Mesendoderm (in vitro differentiated cells): ENCODE measurements at places on chromosomes 1 and 21.
A peak's percentile ranks its signal among the peaks of the same experiment; 100 is the strongest.

DNA sequence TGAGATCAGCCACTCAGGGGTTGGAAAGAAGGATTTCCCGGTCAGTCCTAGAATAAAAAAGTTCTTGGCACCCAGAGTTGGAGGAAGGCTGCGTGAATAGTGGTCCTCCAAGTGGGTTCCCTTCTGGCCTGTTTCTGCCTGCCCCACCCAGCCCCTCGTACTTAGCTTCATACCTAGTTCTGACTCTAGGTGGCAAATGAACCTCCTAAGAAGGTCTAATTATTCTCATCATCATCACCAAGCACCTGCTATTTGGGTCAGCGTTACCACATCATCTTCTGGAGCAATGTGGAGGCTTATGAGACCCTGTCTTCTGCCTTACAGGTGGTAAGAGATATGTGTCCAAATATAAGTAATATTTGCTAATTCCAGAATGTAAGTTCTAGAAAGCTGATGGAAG is 35.9 kb upstream of the NFASC start:
- no peak for DNase-seq

- DNase-seq: peak; percentile 72
Observed at GRCh38 chr1:79235301-79236002, 228.9 kb upstream of the ADGRL4 start.

GRCh38 chr1:40476924-40477677 is at the start of gene ZFP69:
Gene ZFP69 (plus strand): TSS chr1:40477290. CDS start chr1:40479362, 2,072 bp downstream.
- DNase-seq: peak; percentile 73

- no peak for DNase-seq
Observed at GRCh38 chr1:156236164-156236563, 5.8 kb upstream of the BGLAP start.

DNA sequence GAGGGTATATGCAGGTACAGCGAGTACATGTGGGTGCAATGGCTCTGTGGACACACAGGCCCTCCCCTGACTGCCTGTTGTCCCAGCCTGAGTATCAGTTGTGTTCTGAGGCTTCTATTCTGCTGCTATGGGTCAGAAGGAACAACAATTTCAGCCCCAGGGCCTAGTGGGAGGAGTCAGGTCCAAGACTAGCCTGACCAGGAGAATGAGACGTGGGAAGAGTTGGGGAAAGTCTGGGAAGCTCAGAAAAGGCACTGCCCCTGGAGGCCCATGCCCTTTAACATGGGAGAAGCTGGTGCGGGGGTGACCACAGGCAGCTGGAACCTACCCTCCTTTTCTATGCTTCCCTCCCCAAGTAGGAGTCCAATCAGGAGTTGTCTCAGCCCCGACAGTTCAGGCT is 7.7 kb downstream of the IGSF8 start:
- DNase-seq: no peak

- DNase-seq: no peak
Observed at GRCh38 chr1:81700728-81701470, 99.8 kb upstream of the ADGRL2 start.

GRCh38 chr1:10909697-10910680 is 102.5 kb upstream of the TARDBP start:
- DNase-seq: peak; percentile 74

GRCh38 chr1:219542828-219543518 is 69.9 kb downstream of the ZC3H11B start:
- DNase-seq: peak; percentile 47

- DNase-seq: peak; percentile 18
Observed at GRCh38 chr21:42198929-42199867, 19.7 kb upstream of the ABCG1 start.

GRCh38 chr1:19222979-19223824 is 13.1 kb upstream of the UBR4 start:
- no peak for DNase-seq

DNA sequence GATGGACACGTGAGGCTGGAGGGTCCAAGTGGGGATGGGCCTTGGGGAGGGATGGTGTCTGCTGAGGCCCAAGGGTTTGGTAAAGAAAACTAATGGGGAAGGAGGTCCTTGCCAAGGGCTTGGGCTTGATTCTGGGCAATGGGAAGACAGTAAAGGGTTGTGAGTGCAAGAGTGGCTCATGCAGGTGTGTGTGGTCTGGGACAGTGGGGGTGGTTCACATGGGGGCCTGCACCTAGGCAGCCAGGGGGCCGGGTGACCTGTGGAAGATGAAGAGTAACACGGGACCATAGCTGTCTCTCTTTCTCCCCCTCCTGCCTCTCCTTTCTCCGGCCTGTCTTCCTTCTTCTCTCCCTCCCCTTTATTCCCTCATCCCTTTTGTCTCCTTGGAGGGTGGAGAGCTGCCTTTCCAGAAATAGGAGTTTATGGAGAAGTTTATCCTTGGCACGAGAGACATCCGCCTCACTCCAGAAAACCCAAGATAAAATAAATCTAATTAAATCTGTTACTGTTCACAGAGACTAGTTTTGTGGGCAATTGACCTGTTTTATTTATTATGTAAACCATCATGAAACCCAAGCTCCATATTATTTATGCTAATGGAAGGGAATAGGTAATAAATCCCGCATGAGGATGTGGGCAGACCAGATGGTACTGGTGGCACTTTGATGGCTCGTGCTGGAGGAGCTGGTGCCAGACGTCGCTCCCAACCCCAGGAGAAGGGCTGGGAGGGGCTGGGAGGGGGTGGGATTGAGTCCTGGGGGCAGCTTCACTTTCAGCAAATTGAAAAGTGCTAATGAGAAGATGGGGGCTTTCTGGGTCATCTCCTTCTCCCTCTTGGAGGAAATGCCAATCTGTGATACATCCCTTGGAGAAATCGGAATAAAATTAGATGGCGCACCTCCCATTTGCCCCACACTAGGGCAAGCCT is 272.9 kb upstream of the CSF3R start:
- no peak for DNase-seq

GRCh38 chr21:34908419-34909055 is 140.6 kb downstream of the RUNX1 start:
- peak; percentile 89 for DNase-seq

GRCh38 chr1:81920245-81920740 is 119.6 kb downstream of the ADGRL2 start:
- peak; percentile 97 for DNase-seq

DNA sequence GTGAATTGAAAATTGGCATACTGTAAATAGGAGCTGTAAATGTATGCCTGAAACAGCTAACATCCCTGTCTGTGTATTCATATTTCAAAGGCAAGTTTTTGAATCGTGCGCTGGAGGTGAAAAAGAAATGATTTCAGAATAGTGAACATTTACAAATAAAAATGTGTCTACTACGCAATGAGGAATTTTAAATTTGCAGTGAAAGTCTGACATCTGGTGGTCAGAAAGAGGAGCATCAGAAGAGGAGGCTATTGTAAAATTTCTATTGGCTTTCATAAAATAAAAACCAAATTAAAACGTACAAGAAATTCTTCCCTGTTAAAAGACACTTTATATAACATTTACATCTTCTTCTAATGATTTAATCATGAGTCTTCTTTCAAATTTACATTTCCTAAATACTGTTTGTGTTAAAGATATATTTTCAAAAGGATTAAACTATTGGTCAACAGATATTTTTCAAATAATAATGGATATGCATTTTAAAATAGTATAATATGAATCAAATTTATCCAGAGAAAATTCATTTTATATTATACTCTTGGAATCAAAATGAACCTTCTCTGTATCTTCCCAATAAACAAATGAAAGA is 113.7 kb upstream of the RRP15 start:
- peak; percentile 26 for DNase-seq

DNA sequence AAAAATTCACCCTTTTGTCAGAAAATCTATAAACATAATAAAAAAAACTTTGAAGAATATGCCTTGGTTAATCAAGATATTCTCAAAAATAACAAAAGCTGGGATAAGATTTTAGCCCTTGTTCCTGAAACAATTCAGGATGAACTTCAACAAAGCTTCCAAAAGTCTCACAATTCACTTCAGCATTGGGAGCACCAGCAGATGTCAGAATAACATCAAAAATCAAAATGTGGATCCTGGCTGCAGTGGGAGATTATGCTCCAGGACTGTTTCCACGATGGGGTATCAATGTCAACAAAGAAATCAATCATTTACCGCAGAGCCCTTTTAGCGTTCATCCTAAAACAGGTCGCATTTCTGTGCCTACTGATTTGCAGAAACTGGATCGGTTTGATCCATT is 35.2 kb downstream of the ZNF670 start:
- no peak for DNase-seq

DNA sequence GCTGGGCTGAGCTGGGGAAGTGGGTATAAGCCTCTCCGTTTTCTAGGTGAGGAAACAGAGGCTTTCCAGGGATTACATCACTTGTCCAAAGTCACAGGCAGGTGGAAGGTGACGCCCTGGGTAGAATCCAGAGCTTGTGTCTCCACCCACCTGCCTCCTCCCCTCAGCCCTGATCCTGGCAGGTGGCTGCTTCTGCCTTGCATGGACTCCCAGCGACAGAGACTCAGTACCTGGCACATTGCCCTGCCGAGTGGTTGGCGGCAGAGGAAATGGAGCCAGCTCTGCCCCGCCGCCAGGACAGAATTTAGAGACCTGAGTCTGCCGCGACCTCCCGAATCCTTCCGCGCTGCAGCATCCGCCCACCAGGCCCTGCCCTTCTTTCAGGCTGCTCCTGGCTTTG is 2.1 kb downstream of the PLA2G2E start:
- DNase-seq: no peak

DNA sequence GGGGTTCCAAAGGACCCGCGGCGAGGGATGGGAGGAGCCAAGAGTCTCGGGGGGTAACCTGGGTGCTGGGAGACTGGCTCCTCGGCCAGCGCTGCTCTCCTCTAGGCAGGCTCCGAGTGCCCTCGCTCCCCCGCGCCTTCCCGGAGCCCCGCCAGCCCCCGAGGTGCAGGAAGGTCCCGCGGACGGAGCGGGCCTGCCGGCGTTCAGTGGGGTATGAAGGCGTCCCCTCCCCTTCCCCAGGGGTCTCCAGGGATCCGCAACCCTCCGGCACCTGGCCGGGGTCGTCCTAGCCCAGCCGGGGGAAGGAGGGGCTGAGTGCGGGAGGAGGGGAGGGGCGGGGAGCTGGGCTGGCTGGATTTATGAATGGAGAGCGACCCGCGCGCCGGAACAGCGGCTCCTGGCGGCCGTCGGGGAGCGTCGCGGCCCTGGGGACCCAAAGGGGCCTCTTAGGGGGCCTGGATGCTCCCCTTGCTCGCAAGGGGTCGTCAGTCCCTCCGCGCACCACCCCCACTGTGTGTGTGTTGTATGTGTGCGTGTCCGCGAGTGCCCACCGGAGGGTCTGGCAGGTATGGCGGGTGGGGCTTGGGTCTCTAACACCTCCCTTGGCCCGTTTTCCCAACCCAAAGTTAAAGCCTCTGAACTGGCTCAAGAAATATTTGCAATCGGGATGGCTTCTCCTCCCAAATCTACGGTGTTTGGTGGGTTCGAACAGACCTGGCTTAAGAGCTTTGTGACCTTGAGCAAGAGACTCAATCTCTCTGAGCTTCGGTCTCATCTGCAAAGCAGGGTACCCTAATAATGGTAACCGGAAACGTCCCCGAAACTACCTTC is 642 bp downstream of the HCRTR1 start:
- peak; percentile 67 for DNase-seq

GRCh38 chr1:225655509-225656258 is 2.8 kb upstream of the ENAH start:
- DNase-seq: peak; percentile 73

GRCh38 chr1:243213045-243213787 is 41.9 kb downstream of the CEP170 start:
- no peak for DNase-seq

- DNase-seq: no peak
Observed at GRCh38 chr1:70442490-70442889, 31.4 kb downstream of the CTH start.

- peak; percentile 95 for DNase-seq
Observed at GRCh38 chr1:26471498-26472319, 531 bp upstream of the HMGN2 start.

DNA sequence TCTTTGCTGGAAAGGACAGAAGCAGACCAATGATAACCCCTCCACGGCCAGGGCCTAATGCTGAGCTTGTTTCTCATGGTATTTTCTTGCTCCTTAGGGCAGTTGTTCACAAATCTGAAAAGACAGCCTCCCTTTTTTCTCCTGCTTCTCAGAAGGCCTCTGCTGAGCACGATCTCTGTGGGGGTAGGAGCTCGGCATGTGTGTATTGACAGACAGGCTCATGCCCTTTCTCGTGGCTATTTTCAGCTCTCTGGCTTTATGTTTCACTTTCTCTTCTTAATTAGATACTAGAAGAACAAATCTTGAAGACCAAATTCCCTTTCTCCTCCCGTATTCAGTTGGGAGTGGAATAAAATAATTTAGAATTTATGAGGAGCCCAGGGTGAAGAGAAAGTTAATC is 768 bp upstream of the RIIAD1 start:
- no peak for DNase-seq

GRCh38 chr1:221886743-221887414 is 145.0 kb upstream of the DUSP10 start:
- peak; percentile 92 for DNase-seq

GRCh38 chr21:43731891-43732711 is 13.2 kb downstream of the PDXK start:
- no peak for DNase-seq

GRCh38 chr21:28090546-28090945 is 902.1 kb downstream of the LTN1 start:
- DNase-seq: no peak

DNA sequence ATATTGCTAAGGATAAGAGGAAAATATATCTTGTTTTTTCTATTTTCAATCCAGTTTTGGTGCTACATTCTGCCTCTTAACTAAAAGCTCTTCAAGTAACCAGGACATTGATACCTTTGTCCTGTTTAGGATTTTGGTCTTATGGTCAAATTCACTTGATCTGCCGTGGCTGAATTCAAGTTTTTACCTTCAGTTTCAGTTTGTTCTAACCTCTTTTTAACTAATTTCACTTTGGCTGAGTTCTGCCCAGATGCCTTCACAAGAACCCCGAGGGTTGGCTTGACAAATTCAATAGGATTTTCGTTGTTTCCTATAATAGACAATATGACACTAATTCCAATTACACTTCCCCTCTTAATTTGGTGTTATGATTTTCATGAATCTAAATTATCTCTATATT is 84.5 kb upstream of the C1orf21 start:
- no peak for DNase-seq

DNA sequence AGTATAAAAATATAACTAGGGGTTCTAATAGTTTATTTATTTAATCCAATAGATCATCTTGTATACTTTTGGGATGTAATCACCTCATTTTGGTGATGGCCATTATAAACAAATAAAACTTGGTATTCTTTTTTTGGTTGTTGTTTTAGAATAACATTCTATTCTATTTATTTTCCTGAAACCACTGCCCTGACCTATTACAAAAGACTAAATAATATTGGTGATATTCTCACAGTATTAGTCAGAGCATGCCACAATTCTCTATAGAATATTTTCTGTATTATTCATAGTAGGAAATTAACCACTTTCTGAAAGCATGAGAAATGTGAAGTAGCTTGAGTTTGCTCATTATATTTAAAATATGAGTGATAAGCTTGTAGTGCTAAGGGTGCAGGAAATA is 54.1 kb upstream of the LRRC7 start:
- DNase-seq: no peak
